ENCODE measurements at places on chromosomes 5 and 9.

- no peak for DNase-seq
Observed at GRCh38 chr9:14080959-14081542, 232.9 kb downstream of the NFIB start.

DNA sequence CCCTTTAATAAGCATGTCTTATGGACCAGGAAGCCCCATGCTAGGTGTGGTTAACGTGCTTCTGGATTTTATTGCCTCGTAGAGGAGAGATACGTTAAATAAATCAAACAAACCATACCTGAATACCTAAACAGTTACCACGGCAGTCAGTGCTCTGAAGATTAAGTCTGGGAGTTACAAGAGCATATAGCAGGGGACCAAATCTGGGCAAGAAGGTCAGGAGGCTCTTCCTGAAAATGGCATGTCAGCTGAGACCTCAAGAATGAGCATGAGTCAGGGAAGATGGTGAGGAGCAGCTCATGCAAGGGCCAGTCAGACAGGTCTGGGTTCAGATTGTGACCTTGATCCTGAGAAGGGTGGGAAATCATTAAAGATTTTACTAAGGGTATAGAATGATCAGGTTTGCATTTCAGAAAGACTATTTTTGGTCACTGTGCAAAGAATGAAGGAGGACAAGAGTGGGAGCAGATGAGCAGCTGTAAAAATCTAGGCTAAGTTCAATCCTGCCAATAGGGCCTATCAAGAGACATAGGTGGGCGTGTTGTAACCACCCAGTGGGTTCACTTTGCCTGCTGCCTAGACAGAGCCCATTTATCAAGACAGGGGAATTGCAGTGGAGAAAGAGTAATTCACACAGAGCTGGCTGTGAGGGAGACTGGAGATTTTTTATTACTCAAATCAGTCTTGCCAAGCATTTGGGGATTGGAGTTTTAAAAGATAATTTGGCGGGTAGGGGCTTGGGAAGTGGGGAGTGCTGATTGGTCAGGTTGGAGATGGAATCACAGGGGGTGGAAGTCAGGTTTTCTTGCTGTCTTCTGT is 4.8 kb upstream of the ZNF366 start:
- DNase-seq, result no peak

GRCh38 chr5:144436007-144436406 is 265.3 kb downstream of the KCTD16 start:
- peak; percentile 7 for DNase-seq

DNA sequence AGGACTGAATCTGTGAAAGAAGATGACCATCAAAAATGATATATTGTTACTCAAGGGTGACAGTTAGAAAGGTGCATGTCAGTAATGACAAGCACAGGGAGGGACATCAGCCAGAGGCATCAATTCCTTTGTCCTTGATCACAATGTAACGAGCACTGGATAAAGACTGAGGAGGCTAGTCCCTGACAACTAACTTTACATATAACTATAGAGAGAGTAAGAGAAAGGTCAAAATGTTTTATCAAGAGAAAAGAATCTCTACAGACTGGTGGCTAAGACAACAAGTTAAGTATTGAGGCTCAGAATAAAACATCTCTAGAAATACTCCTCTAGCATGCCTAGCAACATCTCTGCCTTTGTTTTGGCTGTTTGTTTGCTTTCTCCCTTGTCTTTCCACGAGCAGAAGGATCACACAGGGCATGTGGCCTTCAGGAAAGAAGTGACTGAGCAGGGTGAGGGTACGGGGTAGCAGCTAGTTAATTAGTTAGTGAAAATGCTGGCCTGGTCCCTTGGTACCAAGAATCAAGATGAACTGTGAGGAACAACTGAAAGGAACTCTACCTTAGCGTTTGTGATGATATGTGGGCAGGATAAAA is 724.1 kb upstream of the MEF2C start:
- DNase-seq, result no peak

GRCh38 chr5:178839319-178839704 is 20.4 kb upstream of the ZNF354B start:
- DNase-seq, result peak; percentile 18

- no peak for DNase-seq
Observed at GRCh38 chr5:135056316-135057030, 22.4 kb upstream of the PITX1 start.

DNA sequence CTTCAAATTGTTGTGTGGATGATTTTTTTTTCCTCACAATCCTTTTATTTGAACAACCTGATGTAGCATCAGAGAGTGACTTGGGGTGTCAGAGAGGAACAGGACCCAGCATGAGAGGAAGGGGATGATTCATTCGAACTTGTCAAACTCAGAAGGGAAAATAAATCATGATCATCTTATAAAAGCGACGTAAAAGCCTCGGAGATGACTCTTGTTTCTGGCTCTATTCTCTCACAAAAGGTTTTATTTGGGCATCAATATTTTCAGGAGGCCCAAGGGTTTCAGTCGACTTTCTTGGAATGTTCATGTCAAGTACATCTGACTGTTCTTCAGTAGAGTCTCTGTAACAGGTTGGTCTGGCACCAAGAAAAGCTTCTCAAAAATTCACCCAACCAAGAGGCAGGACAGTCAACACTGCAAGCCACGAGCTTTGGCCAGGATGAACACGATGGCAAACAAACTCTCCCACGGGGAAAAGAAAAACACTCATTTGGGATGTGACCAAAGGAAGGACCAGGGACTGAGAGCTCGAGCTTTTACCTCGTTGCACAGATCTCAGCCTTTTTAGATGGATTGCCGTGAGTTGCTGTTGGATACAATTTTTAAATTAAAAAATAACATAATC is 55.1 kb downstream of the ANKH start:
- no peak for DNase-seq

- no peak for DNase-seq
Observed at GRCh38 chr9:135533113-135533512, 11.9 kb downstream of the LCN1 start.

DNA sequence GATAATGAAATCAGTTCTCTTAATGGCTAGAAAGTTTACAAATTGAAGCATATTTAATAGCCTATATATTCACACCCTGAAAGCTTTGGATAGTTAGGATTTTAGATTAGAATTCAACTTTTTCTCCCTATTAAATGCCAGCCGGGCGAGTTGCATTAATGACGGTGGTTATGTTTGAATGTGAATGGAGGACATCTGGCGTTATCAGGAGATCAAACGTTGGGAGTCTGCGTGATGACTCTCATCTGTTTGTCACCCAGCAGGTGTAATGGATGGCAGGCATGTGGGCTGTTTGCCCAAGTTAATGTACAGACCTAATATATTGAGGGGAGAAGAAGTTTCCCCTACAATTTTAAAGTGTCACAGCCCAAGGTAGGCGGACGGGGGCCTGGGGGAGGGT is 1227.7 kb upstream of the WWC1 start:
- DNase-seq, result no peak

DNA sequence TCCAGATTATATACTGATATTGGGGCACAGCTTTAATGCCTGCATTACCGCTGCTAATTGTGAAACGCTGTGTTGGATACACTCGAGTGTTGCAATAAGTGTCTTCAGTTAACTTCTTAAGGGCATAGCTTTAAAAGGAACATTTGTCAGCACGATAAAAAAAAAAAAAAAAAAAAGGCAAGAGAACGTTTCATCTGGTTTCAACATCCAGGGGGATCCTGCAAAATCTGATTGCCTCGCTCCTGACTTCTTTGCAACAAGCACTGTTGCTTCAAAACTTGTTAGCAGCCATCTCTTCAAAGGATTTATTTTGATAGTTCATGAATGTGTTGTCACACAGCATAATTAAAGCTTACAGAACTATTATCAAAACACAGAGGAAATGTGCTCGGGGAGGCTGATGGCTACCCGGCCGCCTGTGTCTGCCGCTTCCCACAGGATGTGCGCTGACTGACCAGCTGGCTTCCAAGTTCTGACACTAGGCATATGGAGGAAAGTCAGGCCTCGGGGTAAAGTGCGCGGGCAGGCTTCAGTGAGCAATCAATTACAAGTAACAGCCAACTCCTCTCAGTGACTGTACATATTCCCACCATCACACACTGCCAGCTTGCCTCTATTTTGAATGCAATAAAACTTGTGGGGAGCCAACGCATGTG is 77.7 kb downstream of the EBF1 start:
- DNase-seq, result no peak

GRCh38 chr5:78672154-78672553 is 23.6 kb upstream of the LHFPL2 start:
- DNase-seq, result no peak

DNA sequence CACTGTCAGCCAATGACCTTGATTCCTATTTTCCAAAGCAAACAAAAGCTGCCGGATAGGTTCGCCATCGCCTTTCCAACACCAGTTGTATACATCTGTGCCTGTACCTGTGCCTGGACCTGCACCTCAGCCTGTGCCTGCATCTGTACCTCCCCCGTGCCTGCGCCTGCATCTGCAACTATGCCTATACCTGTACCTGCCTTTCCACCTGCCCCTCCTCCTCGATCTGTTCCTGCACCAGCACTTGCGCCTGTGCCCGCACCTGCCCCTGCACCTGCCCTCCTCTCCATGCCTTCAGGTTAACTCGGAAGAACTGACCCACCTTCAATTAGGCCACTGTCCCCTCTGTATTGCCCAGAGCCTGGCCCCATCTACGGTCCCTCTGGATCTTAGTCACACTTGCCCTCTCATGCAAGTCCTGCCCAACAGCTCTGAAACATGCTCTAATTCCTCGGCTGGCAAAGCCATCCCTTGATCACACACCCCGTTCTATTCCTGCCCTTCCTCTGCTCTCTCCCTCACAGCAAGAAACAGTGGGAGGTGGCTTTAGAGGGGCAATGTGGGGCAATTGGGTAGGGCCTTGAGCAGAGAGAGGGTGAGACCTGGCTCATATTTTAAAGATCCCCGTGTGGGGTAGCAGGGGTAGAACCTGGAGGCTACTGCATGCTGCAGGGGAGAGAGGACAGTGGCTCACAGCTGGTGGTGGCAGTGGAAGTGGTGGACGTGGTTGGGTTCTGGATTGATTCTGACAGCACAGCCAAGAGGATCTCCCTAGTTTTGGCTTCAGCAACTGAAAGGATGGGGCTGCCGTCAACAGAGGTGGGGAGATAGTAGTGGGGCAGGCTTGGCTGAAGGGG is 59.6 kb upstream of the PHYKPL start:
- no peak for DNase-seq

DNA sequence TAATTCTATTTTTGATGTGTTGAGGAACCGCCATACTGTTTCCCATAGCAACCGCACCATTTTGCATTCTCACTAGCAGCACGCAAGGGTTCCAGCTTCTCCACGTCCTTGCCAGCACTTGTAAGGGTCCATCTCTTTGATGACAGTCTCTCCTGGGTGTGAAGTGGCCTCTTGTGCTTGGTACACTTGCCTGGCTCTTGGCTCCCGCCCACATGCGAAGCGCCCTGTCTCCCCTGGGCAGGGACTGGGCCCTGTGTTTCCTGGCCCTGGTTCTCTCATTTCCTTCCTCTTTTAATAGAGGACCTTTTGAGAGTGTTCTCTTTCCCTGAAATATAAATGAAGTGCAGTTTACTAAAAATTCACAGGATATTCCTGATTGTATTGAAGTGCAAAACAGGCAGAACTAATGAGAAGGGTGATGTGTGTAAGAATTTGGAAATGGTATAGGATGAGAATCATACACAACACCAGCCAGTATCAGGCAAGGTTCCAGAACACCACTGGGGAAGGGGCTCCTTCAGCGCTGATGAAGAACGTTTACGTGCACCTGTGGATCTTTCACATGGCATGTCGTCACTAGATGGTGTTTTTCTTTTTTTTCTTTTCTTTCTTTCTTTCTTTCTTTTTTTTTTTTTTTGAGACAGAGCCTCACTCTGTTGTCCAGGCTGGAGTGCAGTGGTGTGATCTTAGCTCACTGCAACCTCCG is 73.0 kb downstream of the EHMT1 start:
- no peak for DNase-seq

DNA sequence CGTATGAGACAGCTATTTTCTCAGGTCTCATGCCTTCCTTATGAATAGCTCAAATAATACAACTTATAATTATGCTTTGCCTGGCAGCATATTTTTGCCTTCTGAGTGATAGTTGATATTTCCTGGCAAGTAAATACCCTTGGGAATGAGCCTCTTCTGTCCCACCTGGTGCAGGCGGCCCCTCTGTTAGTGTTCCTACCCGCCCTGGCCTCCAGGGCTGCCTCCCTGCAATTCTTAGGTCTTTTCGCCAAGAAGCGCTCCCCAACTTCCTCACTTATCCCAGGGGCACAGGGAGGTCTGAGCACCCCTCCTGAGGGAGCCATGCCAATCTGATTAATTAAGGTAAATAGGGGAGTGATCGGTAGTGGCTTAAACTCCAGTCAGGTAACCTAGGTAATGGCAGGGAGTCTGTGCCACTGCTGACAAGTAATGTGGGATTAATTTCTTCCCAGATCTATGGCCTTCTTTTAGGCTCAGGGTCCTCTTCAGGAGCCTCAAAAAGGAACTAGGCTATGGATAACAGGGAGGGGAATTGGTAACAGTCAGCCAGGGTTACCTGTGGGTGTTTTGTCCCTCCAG is 81.5 kb downstream of the GALNT10 start:
- no peak for DNase-seq

- DNase-seq, result no peak
Observed at GRCh38 chr5:32833127-32833526, 122.0 kb downstream of the NPR3 start.

- no peak for DNase-seq
Observed at GRCh38 chr5:104016646-104017045, 454.1 kb upstream of the NUDT12 start.

DNA sequence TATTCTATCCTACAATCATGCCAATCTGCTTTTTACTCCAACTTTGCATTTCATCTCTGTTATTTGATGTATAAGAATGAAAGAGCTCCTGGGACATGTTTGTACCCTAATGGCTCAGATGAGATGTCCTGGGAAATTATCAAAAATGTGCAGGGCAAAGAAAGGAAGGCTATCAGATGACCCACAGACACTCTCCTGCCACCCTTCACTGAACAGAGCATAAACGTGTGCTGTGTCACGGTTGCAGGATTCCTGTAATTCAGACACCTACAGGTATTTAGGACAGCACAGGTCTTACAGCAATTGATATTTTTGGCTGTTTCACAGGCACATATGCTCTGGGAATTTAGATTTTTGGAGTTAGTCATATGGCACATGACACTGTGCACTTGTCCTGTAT is 149.2 kb upstream of the GAS1 start:
- no peak for DNase-seq

DNA sequence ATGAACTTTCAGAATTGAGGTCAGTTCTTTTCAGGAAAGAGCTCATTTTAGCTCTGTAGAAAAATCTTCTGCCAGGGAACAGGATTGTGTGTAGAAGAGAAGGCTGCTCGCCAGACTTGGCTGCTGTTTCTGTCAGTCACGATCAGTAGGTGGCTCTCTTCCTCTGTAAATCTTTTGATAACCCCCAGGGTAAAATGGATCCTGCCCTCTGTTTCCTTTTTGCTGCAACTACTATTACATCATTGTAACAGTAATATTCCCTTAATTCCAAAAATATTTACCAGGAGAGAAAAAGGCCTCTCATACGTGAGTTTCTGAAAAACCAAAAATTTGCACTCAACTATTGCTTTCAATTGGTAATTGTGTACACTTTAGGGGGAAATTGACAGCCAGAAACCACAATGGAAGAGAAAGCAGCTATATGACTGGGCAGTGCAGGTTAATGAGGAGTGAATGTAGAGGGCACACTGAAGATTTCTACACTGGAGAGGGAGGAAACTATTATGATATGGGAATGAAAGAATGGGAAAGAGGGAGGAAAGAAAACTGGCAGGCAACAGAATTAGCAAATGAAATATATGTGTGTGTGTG is 12.3 kb downstream of the IFNA21 start:
- DNase-seq, result peak; percentile 4
